Muscle of arm (tissue), 14 donors: ENCODE measurements at places on chromosomes 1 and 21. TPM values are rescaled to one million over a fixed set of nuclear protein-coding genes. Genes with fewer than 3 reads are reported as not detected.

GRCh38 chr1:154996966-154997701, 3.7 kb downstream of the LENEP start:
- no peak for DNase-seq

GRCh38 chr1:32813941-32814739, 3.0 kb downstream of the YARS1 start:
- DNase-seq, result no peak

Gene BEST4
- polyA plus RNA-seq, result 0.21 TPM

GRCh38 chr1:53395671-53396215, 63.5 kb upstream of the DMRTB1 start:
- no peak for DNase-seq

DNA sequence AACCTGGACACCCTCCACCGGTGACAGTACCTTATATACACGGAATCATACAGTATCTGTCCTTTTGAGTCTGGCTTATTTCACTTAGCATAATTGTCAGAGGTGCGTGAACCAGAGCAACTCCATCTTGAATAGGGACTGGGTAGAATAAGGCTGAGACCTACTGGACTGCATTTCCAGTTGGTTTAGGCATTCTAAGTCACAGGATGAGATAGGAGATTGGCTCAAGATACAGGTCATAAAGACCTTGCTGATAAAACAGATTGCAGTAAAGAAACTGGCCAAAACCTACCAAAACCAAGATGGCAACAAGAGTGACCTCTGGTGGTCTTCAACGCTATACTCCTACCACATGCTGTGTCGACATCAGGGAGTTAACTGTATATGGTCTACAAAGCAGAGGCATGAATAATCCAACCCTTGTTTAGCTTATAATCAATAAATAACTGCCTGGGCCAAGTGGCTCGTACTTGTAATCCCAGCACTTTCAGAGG, 1.4 kb upstream of the FDPS start:
- DNase-seq, result no peak

DNA sequence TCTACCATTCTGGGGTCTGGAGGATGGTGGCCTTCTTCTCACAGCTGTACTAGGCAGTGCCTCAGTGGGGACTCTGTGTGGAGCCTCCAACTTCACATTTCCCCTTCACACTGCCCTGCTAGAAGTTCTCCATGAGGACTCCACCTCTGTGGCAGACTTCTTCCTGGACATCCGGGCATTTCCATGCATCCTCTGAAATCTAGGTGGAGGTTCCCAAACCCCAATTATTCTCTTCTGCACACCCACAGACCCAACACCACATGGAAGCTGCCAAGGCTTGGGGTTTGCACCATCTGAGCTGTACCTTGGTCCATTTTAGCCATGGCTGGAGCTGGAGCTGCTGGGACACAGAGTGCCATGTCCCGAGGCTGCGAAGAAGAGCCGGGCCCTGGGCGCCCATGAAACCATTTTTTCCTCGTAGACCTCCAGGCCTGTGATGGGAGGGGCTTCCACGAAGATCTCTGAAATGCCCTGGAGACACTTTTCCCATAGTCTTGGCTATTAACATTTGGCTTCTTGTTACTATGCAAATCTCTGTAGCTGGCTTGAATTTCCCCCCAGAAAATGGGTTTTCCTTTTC, 170.5 kb downstream of the FOXD2 start:
- no peak for DNase-seq

DNA sequence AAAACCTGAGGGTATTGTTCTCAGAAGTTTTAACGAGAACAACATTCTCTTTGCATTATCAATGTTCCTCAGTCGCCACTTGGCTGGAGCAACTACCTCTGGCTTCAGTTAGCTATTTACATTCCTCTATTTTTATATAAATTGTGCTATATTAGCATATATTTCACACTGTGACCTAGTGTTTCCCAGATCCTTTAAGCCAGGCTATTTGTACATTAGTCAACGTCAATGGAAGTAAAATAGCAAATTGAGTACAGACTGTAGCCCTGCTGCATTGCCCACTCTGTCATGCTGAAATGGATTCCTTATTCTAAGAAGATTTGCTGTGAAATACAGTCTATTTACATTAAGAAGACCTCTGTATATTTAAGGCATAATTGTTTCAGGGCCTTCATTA, 213.8 kb downstream of the ROR1 start:
- DNase-seq, result no peak

GRCh38 chr1:48848035-48848434, 71.3 kb upstream of the BEND5 start:
- no peak for DNase-seq

GRCh38 chr1:98371764-98372163, 289.8 kb upstream of the SNX7 start:
- DNase-seq, result no peak

- DNase-seq, result no peak
These were observed 21.8 kb downstream of the CAPN2 start for GRCh38 chr1:223733898-223734852.

Gene KRTAP20-2
- polyA plus RNA-seq, result not detected

DNA sequence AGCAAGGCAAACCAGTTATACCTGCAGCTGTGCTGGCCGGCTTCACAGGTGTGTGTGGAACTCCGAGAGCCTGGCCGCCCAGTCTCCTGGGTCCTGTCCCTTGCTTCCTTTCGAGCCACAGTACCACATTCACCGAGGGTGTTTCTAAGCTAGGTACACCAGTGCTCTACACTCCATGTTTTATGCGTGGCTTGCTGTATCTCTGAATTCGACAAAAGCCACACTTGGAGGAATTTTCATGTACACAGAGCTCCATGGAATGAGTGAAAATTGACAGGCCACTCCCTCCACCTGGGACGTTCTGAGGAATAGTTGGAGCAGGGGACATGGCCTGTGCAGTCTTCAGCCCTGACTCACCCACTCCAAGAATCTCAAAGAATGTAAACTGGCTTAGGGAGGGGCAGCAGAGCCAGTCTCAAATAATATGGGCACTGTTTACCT, 14.0 kb downstream of the ETS2 start:
- no peak for DNase-seq

GRCh38 chr1:100706856-100707255, 12.7 kb upstream of the VCAM1 start:
- no peak for DNase-seq

GRCh38 chr1:223631956-223632355, 33.5 kb downstream of the CAPN8 start:
- DNase-seq, result no peak

Gene LRRC38
- 29.4 TPM for polyA plus RNA-seq

DNA sequence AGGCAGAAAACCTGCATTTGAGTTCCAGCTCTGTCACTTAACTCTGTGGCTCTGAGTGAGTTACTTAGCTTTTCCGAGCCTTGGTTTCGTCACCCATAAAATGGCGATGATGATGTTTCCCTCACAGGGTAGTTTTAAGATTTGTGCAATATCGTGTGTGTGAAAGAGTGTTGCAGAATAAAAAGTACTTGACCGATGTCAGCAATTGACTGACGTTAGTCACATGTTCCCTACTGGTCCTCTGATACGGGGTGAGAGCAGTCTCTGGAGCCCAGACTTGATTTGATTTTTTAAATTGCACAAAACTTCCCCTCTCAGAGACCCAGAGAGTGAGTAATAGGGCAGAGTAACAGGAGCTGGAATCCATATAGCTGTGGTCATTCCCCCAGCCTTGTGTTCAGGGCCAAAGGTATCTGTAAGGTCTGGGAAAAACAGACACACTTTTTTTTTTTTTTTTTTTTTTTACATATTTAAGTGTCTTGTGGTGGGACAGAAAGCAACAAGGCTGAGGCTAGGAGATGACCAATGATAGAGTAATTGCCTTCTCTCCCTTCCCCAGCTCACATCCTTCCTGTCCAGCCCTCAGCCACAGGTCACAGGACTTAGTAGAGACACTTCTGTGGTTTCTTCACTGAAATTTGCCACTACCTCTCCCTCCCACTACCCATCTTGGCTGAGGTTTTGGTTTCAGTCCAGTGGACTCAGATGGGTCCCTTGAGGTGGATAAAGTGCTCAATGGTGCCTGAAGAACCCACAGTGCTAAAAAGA, 2.0 kb downstream of the FCER1G start:
- DNase-seq, result no peak

DNA sequence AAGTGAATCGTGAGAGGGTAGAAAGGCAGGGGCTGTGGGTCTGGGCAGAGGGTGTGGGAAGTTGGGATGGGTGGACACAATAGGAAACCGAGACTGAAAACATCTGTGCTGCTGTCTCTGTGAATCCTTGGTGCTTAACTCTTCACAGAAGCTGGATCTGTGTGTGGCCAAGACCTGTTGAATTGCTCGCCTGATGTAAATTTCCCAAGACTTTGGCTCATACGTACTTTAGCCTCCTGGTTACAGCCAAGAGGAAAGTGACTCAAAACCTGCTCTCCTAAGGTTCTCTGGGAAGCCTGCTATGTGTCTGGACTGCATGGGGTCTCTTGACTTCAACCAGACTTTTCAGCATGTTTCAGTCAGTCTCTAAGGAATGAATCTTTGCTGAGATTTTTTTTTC, 270.3 kb downstream of the RWDD3 start:
- peak; percentile 8 for DNase-seq

DNA sequence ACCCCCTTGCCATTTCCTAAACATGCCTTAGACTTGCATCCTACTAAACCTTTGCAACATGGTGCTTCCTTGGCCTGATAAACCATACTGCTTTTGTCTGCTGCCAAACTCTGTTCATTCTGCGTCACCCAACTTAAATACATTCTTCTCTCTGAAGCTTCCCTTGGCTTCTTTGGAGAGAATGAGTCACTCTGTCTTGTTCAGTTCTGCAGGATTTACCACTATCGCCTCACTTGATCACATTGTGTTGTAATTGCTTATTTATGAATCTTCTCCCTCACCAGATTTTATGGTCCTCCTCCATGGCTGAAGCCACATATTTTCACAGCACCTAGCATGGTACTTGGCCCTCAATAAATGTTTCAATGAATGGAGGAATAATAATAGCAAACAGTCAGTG, 21.7 kb upstream of the TUT4 start:
- DNase-seq, result no peak

Gene COL8A2
- 14.7 TPM for polyA plus RNA-seq

- no peak for DNase-seq
These were observed 167.6 kb downstream of the PCBP3 start for GRCh38 chr21:45811136-45811535.

DNA sequence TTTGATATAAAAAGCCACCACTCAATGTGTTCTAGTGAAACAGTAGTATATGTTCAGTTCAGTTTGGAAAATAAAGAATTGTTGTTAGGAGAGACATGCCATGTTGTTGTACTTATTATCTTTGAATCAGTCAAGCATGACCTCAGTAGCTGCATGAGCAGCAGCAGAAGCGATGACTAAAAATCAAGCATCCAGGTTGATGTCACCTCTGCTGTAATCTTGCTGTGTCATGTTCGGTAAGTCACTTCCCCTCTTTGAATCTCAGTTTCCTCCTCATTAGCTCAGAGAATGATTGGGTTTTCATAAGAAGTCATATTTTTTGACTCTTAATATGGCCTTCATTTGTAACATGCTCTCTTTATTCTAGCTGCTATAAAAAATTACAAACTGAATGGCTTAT, 428.4 kb upstream of the B3GALT2 start:
- DNase-seq, result no peak

DNA sequence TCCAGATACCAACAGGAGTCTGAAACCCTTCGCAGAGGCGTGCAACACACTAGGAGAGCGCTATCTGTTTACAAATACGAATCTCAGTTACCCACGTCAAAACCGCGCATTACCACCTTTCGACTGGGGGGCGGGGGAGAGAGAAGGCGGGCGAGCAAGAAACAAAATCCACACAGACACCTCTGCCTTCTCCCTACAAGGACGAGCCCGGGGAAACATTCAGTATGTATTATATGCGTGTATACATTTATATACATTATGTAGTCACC, 722 bp downstream of the TUT4 start:
- DNase-seq, result peak; percentile 38

Gene C1orf141
- polyA plus RNA-seq, result not detected

- no peak for DNase-seq
These were observed 38.6 kb upstream of the RCAN3 start for GRCh38 chr1:24463776-24464735.

Gene FAM76A
- polyA plus RNA-seq, result 18.0 TPM

DNA sequence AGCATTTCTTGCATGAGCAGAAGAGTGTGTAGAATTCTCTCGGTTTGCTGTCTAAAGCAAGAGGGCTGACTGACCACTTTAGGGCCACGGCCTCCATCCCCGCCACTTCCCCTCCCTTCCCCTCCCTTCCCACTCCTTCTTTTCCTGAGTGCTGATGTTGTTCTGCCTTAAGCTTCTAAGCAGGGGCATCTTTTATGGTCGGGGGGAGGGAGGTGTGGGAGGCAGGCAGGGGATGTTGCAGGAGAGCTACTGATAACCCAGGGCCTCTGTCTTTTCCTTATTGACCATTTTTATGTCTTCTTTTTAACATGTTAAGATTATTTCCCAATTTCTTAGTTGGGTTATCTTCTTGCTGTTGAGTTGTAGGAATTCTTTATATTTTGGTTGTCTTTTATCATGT, 15.1 kb downstream of the USP25 start:
- no peak for DNase-seq

Gene LEFTY2
- 4.8 TPM for polyA plus RNA-seq

Gene OBSCN
- 359 TPM for polyA plus RNA-seq

DNA sequence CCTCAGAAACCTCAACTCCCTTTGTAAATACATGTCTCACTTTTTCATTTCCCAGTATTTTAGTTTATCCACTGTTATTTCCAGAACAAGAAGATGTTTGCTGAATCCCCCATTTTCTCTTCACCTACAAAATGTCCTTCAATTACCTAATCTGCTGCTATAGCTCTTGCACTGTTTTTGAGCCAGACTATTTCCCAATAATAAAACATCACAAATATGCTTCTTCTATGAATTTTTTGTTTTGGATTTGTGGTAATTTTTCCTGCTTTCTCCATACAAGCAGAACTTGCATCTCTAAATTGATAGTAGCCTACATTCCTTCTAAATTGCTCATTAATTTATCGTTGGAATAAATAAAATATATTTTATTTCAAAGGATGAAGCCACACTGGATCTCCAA, 199.6 kb upstream of the C1orf87 start:
- DNase-seq, result no peak

DNA sequence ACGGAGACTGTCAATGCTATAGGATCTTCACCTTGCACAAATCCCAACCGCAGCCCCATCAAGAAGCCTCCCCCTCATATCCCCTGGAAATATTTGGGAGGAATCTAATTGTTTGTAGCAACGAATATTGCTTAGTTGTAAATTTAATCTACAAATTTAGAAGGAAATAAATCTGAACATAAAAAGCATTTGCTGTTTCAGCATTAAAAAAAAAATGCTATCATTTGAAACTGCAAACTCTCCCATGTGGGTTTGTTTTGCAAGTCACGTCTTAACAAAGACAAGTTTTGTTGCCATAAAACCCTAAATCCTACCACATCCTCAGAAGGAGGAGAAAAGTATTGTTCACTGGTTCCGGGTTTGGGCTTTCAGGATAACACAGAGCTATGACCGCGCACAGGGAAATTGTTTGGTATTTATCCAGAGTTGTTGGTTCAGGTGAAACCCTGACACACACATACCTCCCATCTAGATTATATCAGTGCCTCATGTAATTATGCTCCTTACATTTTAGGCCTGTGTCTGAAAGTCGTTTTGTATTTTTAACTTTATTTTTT, 279.6 kb downstream of the TM2D1 start:
- no peak for DNase-seq

- no peak for DNase-seq
These were observed 654.2 kb upstream of the PKN2 start for GRCh38 chr1:88029899-88030298.

GRCh38 chr1:156100205-156100995, 14.1 kb upstream of the LMNA start:
- DNase-seq, result no peak

Gene PLEKHA6
- polyA plus RNA-seq, result 2.7 TPM

Gene CRP
- not detected for polyA plus RNA-seq

Gene FNDC10
- polyA plus RNA-seq, result not detected
